Upper lobe of left lung (tissue), 6 donors: ENCODE measurements at places on chromosomes 16 and 17. TPM values are rescaled to one million over a fixed set of nuclear protein-coding genes. Genes with fewer than 3 reads are reported as not detected.

- H3K27ac ChIP-seq: peak overlapping the region; percentile 50
- no peaks in the 10 kb centered on the region for H3K36me3 ChIP-seq
- H3K27me3 ChIP-seq: no peaks in the 10 kb centered on the region
Measured at GRCh38 chr16:14501331-14502255, 128.5 kb downstream of the PARN start.

DNA sequence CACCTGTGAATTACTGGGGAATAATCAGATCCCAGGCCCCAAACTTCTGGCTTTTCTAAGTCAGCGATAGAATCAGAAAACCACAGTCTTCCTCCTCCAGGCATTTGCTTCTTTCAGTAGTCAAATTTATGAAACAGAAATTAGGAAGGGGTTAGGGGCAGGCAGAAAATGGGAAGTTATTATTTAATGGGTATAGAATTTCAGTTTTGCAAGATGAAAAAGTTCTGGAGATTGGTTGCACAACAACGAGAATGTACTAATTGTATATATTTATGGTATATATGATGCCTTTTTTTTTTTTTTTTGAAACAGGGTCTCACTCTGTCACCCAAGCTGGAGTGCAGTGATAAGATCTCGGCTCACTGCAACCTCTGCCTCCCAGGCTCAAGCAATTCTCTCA is 23.5 kb downstream of the ORC6 start:
- H3K36me3 ChIP-seq: no peaks in the 10 kb centered on the region
- no peak overlapping the region for H3K4me3 ChIP-seq
- H3K27ac ChIP-seq: no peak overlapping the region
- no peaks in the 10 kb centered on the region for H3K4me1 ChIP-seq

DNA sequence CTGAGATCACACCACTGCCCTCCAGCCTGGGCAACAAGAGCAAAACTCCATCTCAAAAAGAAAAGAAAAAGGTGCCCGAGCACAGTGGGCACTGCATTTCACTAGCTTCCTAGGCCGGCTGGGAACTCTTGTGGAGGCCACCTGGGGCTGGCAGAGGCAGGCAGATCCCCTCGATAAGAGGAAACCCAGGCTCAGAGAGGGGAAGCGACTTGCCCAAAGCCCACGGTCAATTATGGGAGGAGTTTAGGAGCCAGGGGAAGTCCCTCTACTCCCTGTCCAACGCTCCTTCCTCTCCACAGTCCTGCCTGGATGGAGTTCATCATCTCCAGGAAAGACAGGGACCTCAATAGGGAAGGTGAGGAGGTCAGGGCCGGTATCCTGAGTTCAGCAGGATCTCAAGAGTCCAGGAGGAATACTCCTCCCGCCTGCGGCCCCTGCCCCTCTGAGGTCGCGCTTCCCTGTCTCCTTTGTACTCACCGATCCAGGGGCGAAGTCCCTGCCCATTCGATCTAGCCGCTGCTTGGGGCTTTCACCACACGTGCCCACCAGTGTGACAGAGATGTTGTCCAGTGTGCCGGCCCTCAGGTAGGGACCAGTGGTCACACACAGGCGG is 841 bp downstream of the ALOXE3 start:
- no peaks in the 10 kb centered on the region for H3K36me3 ChIP-seq
- H3K27me3 ChIP-seq: no peaks in the 10 kb centered on the region
- no peak overlapping the region for H3K27ac ChIP-seq
- peak overlapping the region; percentile 66 for H3K4me3 ChIP-seq

- peaks cover 35% of the 10 kb centered on the region for H3K36me3 ChIP-seq
- peak; percentile 64 for DNase-seq
- H3K4me1 ChIP-seq: peaks cover 17% of the 10 kb centered on the region
- peak overlapping the region; percentile 82 for H3K27ac ChIP-seq
- no peak overlapping the region for H3K4me3 ChIP-seq
- no peaks in the 10 kb centered on the region for H3K27me3 ChIP-seq
Measured at GRCh38 chr17:50111673-50112655, 16.8 kb downstream of the PDK2 start.

DNA sequence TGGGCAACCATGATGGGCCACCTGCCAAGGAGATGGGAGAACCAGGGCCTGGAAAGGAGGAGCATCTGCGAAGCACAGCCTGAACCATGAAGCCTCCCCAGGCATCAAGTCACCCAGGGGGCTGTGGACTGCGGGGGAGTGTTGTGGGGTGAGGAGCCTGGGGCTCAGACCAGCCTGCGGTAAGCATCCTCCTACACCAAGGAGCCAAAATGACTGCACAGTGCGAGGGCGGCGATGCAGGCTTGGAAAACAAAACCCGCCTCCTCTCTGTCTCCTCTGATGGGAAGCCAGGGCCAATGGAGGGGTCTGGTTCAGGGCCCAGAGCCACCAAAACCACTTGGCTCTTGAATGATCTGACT is 18.1 kb upstream of the MAF start:
- no peaks in the 10 kb centered on the region for H3K36me3 ChIP-seq
- no peaks in the 10 kb centered on the region for H3K4me1 ChIP-seq
- no peak overlapping the region for H3K27ac ChIP-seq

DNA sequence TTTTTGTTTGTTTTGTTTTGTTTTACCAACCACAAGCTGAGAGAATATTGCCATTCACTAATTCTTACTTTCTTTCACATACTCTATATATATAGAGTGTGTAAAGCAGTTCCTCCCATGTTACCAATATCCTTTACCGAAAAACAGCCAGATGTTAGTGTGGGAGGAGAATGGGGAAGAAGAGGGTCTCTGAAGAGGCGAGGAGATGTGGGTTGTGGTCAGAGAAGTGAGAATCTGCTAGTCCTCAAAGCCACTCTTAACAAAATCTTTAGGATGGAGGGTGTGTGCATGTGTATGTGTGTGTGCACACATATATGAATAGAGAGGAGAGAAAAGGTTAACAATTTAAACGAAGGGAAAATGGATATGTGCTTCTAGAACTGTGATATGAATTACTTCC is 80.6 kb downstream of the TUBD1 start:
- no peak overlapping the region for H3K4me3 ChIP-seq
- peaks cover 8% of the 10 kb centered on the region for H3K4me1 ChIP-seq
- H3K36me3 ChIP-seq: no peaks in the 10 kb centered on the region
- no peak overlapping the region for H3K27ac ChIP-seq

- peak overlapping the region; percentile 88 for H3K27ac ChIP-seq
- H3K4me1 ChIP-seq: peaks cover 12% of the 10 kb centered on the region
- peaks cover 40% of the 10 kb centered on the region for H3K36me3 ChIP-seq
Measured at GRCh38 chr17:2337544-2338314, 428 bp downstream of the SGSM2 start.

DNA sequence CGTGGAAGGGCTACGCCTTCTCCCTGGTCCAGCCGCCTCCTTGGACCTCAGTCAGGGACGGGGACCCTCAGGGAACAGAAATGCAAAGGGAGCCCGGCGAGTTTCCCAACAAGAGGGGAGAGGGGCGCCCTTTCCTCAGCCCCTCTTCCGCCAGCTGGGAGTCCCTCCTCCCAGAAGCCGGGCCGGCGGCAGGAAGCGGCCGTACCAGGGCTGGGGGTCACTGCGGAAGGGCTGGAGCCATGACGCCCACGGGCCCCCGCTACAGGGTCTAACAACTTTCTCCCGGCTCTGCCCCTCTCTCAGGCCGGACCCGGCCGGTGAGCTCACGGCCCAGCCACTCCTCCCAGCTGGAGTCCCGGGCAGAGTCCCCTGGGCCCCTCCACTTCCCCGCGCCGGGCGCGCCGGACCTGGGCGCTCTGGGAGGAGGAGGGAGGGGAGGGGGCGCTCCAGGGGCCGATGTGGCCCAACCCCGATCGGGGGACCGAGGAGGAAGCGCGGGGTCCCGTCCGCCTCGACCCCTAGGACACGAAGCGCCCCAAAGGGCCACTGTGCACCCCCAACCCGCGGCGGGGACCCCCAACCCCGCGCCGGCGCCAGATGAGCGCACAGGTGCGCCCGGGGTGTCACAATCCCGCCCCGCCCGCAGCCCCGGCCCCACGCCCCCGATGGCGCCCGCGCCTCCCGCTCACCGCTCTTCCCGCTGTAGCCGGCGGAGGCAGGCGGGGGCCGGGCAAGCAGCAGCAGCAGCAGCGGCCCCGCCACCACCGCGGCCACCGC is 578 bp downstream of the PGAP6 start:
- H3K27me3 ChIP-seq: no peaks in the 10 kb centered on the region
- DNase-seq: peak; percentile 90
- H3K27ac ChIP-seq: peak overlapping the region; percentile 83
- H3K4me1 ChIP-seq: peaks cover 48% of the 10 kb centered on the region

- peak overlapping the region; percentile 69 for H3K4me3 ChIP-seq
- H3K4me1 ChIP-seq: peaks cover 33% of the 10 kb centered on the region
- H3K27ac ChIP-seq: peak overlapping the region; percentile 85
- DNase-seq: no peak
Measured at GRCh38 chr16:67529582-67530012, 968 bp downstream of the RIPOR1 start.

GRCh38 chr17:48597528-48597777 is 3.9 kb upstream of the HOXB5 start:
- H3K36me3 ChIP-seq: no peaks in the 10 kb centered on the region
- peaks cover 70% of the 10 kb centered on the region for H3K27me3 ChIP-seq
- peaks cover 49% of the 10 kb centered on the region for H3K4me1 ChIP-seq
- peak overlapping the region; percentile 77 for H3K27ac ChIP-seq
- DNase-seq: no peak

Gene CPNE7
- not detected for total RNA-seq

Gene VAT1L
- total RNA-seq: under 0.01 TPM

Gene ATAD5
- total RNA-seq: 1.6 TPM
